ENCODE measurements at places on chromosomes 12 and 14. TPM values are rescaled to one million over a fixed set of nuclear protein-coding genes. Genes with fewer than 3 reads are reported as not detected.

The SERPINA12 gene
- 0.51 TPM for polyA plus RNA-seq

The CLEC7A gene
- 1.4 TPM for polyA plus RNA-seq

The PRKD1 gene
- 27.9 TPM for polyA plus RNA-seq

The EPYC gene
- not detected for polyA plus RNA-seq

The WSCD2 gene
- polyA plus RNA-seq, result 6.9 TPM

The FIGNL2 gene
- 5.2 TPM for polyA plus RNA-seq

The ZDHHC22 gene
- polyA plus RNA-seq, result 0.56 TPM

The SHMT2 gene
- polyA plus RNA-seq, result 67.7 TPM

The BATF gene
- polyA plus RNA-seq, result 0.28 TPM

DNA sequence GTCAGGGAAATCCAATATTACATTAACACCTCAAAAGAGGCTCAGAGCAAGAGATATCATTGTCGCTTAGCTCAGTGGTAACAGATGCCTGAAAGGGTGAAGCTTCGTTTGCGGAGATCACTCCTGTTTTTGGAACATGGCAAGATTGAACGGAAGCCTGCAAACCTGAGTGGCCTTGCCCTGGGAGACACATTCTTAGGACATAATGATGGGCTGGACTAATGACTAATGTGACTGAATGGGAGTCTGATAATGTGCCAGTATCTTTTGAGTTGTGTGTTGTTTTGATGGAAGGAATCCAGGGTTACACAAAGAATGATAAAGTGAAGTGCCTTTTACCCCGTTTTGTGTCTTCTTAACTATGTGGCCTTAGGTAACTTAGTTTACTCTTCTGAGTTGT, 109.3 kb upstream of the IFNG-AS1 start:
- DNase-seq, result no peak

GRCh38 chr12:111687255-111687654, 1.4 kb downstream of the ACAD10 start:
- no peak for DNase-seq

DNA sequence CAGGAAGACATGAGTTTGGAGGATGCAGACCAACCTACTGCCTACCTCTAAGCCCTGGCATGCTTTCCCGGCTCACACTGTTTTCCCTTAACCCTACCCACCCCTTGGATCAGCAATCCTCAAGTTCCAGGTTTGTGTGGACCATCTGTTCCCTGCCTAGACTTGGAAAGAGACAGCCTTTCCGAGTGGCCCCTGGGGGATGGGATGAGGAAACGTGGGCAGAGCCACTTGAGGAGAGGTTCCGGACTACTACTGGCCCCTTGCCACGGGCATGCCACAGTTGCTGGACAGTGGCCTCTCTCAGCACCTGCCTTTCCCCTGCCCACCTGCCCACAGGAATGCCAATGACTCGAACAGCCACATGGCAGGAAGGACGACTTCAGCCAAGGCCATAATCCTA, 135.9 kb downstream of the SLC15A4 start:
- no peak for DNase-seq

GRCh38 chr12:87160848-87161601, 868.2 kb downstream of the C12orf50 start:
- no peak for DNase-seq

DNA sequence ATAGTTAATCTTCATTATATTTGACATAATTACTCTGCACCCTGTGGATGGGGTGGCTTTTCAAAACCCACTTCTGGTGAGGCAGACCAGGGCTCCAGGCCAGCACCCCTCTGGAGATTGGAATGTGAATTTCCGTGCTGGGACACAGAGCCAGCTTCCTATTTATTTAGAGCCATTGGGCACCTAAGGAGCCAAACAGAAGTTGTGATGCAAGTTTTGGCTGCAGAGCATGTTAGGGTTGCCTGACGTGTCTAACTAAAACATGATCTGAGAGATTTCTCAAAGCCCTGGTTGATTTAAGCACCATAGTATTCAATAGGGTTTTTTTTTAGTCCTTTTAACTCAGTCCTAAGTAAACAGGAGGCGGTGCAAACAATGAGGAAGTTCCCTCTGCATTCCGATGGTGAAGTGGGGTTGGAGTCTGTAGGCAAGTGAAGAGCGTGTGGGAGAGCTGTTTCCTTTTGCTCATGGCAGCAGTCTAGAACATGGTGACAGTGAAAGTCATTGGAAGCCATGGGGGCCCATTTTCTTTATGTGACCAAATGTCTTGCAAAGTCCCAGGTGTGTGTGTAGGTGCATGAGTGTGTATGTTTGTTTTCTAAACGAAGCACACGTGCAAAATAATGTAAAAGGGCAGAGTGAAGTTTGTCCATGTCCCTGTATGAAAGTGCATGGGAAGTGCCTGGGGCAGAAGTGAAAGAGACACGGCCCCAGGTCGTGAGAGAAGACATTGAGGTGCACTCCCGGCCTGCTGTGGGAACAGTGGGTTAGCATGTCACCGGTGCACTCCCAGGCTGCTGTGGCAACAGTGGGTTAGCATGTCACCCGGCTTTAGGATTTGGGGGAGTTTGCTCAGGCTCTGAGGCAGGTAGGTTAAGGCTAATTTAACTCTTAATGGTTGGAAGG, 117.7 kb downstream of the PRKCH start:
- DNase-seq, result no peak

- no peak for DNase-seq
Observed at GRCh38 chr12:42482041-42482747, 107.4 kb downstream of the PRICKLE1 start.

DNA sequence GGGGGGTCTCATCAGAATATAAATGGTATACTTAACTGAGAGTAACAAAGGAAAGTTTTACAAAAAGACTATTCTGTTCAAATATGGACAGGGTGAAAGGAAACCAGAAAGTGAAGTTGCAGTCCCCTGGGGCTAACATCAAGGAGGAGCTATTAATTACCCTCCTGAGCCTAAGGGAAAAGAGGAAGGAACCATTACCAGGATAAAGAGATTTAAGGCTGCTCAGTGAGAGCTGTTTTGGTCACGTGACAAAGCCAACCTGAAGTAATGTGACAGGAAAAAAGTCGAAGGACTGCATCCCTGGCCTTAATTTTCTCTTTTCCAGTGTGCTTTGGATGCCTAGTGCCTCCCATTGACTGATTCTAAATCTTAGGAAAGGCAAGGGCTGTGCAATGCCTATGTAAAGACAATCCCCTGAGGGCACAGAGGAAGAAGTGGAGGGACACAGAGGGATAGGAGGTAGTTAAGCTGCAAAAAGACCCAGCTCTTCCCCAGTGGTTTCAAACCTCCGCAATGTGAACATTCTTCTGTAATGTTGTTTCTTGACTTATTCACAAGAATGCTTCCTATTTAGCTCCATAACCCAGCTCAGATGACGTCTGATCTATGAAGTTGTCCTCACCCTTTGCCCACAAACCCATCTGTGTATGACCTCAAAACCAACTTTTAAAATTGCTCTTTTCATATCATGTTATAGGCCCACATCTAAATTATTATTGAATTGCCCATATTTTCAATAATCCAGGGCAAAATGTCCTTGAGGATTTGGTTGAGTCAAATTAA, 187.7 kb upstream of the DCN start:
- DNase-seq, result no peak

GRCh38 chr14:100466111-100466856, 120.9 kb downstream of the BEGAIN start:
- DNase-seq, result no peak

DNA sequence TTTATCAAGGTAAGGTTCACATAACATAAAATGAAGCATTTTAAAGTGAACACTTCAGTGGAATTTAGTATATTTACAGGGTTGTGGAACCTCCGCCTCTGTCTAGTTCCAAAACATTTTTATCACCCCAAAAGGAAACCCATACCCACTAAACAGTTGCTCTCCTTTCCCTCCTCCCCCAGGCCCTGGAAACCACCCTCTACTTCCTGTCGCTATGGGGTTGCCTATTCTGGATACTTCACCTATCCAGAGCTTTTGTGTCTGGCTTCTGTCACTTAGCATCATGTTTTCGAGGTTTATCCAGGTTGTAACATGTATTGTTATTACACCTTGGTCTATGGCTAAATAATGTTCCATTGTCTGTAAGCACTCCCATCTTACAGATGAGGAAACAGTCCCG, 27.7 kb upstream of the ZFP36L1 start:
- no peak for DNase-seq

- DNase-seq, result no peak
Observed at GRCh38 chr12:52054231-52054832, 3.1 kb downstream of the NR4A1 start.

DNA sequence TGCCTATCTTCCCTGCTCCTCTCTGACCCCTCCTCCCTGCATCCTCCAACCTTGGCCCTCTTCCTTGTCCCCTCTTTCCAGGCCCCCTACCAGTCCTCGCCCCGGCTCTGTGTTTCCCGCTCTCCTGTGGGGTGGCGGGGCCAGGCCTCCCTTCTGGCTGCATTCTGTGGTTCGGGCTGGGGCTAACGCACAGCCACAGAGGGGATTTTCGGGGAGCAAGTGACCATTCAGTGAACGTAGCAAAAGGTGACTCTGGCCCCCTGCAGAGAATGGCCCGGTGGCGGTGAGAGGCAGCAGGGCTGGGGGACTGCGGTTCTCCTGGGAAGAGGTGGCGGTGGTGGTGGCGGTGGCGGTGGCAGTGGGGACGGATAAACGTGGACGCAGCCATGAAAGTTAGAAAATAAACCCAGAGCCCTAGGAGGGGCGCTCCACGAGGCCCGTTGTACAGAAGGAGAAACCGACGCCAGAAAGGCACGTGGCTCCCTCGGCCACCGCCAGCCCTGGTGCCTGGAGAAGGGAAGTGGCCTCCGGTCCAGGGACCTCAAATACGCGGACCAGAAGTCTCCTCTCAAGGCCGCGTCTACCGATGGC, 269.6 kb downstream of the ADGRD1 start:
- no peak for DNase-seq

DNA sequence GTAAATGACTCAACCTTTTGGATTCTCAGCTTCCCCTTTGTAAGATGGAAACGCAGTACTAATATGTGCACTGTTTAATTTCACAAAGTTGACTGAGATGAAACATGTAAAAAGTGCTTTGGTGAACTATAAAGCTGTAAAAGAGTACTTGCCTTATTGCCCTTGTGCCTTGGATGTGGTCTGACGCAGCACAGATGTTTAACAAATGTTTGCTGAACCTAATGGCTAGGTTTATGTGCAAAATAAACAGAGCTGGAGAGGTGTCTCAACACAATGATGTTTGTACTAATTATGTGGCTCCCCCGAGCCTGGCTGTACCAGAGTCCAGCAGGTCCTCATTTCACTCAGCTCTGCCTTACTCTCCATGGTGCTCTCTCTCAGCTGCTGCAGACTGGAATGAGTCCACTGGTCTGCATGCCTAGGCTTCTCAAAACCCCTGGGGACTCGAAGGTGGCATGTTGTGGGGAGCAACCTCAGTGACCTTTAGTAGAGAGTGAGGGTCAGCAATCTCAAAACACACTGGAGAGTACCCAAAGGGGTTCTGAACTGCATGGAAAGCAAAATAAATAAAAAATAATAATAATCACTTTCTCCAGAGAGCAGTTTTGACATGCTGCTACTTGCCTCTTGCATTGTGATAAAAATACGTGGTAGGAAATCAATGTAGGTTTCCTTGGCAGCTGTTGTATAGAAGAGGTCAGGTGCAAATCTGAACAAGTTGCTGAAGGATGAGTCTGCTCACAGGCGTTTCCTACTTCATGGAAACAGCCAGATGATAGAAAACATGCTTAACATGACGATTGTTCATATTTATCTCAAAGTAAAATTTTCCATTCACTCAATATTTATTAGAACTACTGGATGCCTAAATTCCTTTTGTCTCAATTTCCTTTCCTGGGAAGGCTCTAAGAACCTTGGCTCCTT, 8.5 kb upstream of the AMIGO2 start:
- DNase-seq, result no peak

- no peak for DNase-seq
Observed at GRCh38 chr12:50157259-50157658, 9.9 kb downstream of the CERS5 start.

GRCh38 chr14:51604073-51604472, 47.6 kb upstream of the FRMD6 start:
- DNase-seq, result no peak

GRCh38 chr12:82698708-82699564, 12.2 kb downstream of the TMTC2 start:
- no peak for DNase-seq

GRCh38 chr14:33696165-33696564, 254.7 kb downstream of the EGLN3 start:
- DNase-seq, result no peak

DNA sequence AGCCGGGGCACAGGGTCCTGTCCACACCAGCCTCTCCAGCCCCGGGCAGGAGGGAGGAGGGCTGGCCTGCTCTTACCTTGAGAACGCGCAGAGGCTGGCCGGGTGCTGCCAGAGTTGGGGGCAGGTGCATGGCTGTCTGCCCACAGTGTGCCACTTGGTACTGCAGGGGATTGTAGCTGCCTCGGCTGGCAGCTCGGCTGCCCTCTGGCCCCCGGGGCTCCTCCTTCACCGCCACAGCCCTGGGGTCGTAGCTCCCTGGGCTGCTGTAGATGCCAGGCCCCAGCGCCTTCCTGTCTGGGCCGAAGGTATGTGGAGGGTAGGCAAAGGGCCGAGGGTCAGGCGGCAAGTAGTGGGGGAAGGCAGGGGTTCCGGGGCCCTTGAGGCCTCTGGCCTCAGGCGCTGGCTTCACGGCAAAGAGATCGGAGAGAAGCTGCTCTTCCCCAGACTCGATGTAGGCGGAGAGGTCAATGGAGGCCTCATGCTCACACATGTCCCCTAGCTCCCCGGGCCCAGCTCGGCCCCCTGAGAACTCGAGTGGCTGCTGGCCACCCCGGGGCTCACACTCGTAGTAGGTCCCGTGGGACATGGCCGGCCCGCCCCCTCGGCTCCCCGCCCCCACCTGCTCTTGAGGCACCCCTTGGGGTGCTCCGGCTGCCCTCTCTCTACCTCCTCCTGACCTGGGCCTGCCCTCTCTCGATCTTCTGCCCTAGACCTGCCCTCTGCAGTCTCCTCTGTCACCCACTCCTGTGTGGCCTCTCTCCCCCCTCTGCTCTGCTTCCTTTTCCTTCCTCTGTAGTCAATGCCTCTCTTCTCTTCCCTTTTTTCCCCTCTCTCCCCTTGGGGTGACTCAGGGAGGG, at the start of gene CEBPE:
TSS of gene CEBPE (minus strand) at position 750 of the 857 bp plus-strand sequence. CDS start at position 586, 164 bp downstream.
- no peak for DNase-seq

GRCh38 chr12:2937500-2937899, 21.7 kb upstream of the TEAD4 start:
- DNase-seq, result no peak

DNA sequence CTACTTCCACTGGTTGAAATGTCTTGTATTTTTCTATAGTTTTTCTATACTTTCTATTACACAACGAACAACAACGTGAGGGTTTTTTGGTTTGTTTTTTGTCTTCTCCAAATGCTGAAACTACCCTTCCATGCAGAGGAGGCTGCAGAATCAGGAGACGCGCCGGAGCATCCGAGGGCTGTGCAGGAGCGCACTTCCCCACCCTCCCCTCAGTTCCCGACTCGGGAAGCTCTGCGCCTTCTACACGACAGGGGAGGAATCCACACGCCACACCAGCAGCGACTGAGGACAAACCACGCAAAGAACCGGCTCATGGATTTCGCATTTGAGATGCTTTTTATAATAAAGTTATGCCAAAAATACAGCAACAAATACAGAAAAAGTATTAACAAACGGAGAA, 30.9 kb downstream of the SLC15A4 start:
- DNase-seq, result no peak
